ENCODE measurements at places on chromosomes 13 and 19. TPM values are rescaled to one million over a fixed set of nuclear protein-coding genes. Genes with fewer than 3 reads are reported as not detected.

- DNase-seq, result no peak
Measured at GRCh38 chr19:11995174-11995573, 30.3 kb downstream of the ZNF763 start.

GRCh38 chr19:6406401-6406800 is 13.4 kb upstream of the GTF2F1 start:
- no peak for DNase-seq

The GNG7 gene
- total RNA-seq, result 36.3 TPM

The SIGLECL1 gene
- total RNA-seq, result not detected

All from ovary (tissue), 10 donors.